Motor neuron (in vitro differentiated cells): ENCODE measurements at places on chromosomes 16 and 17.

GRCh38 chr17:52979921-52980320 is 821.4 kb upstream of the CA10 start:
- ATAC-seq: no peak

GRCh38 chr17:9529033-9529700 is 46.5 kb downstream of the STX8 start:
- no peak for ATAC-seq

GRCh38 chr17:40516581-40517285 is 15.3 kb upstream of the TNS4 start:
- ATAC-seq: no peak

DNA sequence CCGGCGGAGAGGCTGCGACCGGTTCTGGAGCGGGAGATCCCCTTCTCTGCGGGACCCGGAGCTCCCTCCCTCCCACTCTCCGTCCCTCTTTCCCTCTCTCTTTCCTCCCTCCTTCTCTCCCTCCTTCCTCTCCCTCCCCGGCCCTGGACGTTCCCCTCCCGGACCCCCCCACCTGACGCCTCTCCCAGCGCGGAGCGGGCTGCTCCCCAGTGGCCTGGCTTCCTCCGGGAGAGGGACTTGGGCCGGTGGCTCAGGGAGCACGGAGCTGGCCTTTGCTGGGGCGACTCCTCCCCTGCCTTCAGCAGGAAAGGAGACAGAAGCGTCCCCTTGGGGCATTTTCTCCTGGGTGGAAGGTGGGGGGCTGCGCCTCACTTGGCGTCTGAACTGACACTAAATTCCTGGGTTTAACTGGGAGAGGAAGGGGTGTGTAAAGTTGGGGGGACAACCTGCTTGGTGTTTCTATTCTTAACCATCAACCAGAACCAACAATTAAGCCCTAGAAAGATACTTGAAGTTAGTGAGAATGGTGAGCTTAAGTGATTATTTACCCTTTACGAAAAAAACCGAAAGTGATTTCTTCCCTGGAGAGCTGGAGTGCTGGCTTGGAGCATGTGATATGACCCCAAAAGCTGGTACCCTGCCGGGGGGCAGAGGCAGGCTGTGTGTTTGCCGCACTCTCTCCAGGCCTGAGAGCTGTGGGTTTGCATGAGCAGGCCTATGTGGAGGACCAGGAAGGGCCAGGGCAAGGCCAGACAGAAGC is 775 bp downstream of the SPIRE2 start:
- peak; percentile 8 for ATAC-seq

DNA sequence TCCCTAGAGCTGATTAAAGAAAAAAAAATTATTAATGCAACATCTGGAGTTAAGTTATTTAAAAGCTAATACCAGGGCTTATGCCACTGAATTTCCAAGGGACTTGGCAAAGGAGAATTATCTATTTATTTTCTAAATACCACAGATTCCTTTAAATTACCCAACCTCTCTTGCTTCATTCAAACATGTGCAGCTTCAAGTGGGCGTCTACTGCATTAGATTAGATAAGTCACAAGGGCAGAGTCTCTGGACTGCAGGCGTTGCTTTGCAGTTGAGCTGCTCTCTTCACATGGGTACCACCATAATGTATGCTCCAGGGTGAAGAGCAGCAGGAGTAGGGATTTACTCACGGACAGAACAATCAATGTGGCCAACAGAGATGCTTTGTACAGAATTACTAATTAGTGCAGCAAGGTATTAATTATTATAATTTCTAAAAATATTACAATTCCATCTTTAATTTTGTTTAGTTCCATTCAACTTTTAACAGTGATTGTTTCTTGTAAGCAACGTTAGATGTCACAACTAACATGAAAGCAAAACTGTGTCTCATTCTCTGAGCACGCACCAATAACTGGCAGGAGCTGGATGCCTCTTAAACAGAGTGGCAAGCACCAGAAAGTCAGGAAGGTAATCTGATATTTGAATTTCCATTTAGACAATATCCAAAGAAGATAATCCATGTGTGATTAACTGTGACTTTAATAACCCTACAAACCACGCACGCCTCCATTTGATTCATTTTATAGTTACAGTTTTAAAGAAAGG is 214.2 kb downstream of the STX8 start:
- no peak for ATAC-seq

DNA sequence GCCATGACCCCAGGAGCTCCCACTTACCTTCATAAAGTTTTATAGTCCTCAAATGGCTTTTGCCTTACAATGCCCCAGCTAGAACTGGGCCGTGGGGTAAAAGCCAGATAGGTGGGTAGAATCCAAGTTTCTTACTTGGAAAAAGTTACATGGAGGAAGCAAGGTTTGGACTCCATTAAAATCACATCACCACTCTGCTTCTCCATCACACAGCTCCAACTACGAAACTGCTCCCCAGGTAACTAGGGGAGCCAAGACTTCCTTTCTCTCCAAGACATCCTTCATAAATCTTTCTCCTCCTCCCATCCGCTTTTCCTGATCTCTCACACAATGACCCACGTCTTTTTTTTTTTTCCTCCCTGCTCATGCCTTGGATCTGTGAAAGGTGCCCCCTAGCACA is 130.8 kb upstream of the RCVRN start:
- ATAC-seq: no peak

GRCh38 chr16:23537390-23537789 is 19.8 kb downstream of the EARS2 start:
- ATAC-seq: no peak

GRCh38 chr16:63714876-63715275 is 1407.0 kb downstream of the CDH11 start:
- no peak for ATAC-seq

GRCh38 chr17:32277284-32277683 is 11.7 kb downstream of the RHBDL3 start:
- no peak for ATAC-seq

GRCh38 chr16:75556431-75556950 is 439 bp upstream of the TMEM231 start:
- no peak for ATAC-seq

- peak; percentile 3 for ATAC-seq
Measured at GRCh38 chr17:17836818-17837379, at the start of gene SREBF1. TSS of gene SREBF1 (minus strand) at chr17:17836986. CDS start at chr17:17836817, 169 bp downstream.

- no peak for ATAC-seq
Measured at GRCh38 chr17:51731941-51732722, 426.4 kb downstream of the CA10 start.

- ATAC-seq: no peak
Measured at GRCh38 chr16:12557786-12558185, 245.9 kb downstream of the CPPED1 start.

GRCh38 chr17:79915850-79916430 is 76.7 kb upstream of the CBX4 start:
- no peak for ATAC-seq

DNA sequence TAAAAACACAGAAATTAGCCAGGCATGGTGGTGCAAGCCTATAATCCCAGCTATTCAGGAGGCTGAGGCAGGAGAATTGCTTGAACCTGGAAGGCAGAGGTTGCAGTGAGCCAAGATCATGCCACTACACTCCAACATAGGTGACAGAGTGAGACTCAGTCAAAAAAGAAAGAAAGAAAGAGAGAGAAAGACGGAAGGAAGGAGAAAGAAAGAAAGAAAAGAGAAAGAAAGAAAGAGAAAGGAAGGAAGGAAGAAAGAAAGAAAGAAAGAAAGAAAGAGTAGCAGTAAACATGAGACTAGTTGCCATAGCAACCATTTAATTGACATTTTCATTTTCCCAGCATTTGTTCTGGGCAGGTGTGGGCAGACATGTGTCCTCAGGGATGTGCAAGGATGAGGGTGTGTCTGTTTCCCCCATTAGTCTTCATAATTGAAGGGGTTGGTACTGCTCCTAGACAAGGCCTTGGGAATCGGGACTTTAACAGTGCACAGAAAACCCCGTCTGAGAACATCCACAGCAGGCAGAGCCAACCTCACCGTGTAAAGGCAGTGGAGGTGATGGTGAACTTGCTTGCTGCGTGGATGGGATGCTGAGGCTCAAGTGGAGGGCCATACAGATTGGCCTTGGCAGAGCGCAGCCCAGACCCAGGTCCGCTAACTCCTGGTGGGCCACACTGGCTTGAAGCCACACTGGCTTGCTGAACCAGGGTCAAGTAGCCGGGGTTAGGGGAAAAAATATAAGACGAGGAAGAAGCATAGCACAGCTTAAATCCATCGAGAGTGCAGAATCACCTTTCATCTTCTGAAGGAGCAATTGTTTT is 35.2 kb upstream of the KIFC3 start:
- ATAC-seq: no peak

- ATAC-seq: no peak
Measured at GRCh38 chr17:4777969-4778760, 6.5 kb downstream of the TM4SF5 start.

DNA sequence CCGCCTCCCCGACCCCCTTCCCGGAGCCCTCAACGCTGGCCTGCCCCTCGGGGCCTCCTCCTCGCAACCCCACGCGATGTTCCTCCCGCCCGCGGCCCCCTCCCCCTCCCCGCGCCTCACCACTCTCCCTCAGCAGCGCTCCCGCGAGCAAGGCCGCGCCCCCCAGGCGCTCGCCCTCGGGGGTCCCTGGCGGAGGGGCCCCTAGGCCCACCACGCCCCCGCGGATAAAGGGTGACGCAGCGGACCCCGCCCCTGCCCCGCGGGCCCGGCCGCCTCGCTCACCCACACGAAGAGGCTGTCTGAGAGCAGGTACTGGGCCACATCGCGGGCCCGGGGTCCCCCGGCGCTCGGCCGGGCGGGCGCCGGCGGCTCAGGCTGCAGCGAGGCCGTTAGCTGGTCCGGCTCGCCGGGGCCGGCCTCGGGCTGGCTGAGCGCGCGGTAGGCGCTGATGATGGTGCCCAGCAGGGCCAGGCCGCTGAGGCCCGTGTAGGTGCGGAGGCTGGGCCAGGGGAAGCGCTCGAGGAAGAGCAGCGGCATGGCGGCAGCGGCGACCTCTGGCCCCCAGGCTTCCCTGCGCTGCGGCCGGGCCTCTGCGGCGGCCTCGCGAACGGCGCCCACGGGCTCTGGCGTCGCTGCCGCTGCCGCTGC is 430 bp downstream of the AMFR start:
- peak; percentile 65 for ATAC-seq

- peak; percentile 51 for ATAC-seq
Measured at GRCh38 chr16:49750341-49751000, 105.4 kb downstream of the ZNF423 start.

DNA sequence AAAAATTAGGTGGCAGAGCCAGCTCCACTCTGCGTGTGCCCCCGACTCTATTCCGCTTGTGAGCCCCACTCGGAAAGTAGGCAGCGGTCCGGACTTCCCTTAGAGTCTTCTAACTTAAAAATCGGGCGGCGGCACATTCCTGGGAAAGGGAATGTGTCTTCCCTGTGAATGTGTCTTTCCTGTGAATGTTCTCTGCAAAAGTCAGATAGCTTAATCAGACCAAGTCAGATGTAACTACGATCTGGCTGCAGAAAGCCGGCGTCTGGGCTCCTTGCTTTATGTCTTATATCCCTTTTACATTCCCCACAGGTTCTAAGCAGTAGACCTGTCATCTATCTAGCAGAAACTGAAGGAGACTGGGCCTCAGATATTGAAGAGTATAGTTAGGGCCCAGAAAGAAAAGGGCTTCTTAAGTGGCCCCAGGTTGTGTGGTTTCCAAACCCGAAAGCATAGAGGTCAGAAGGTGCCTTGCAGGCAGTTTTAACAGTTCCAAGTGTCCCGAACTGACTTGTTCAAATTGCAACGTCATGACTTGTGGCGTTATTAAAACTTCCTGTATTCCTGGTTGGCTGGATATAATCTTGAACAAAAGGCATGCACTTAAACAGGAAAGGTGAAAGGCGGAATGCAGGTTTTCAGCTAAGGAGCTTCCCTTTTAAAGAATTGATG is 601 bp downstream of the PHKB start:
- ATAC-seq: peak; percentile 18

GRCh38 chr17:13797863-13798262 is 196.1 kb upstream of the HS3ST3A1 start:
- ATAC-seq: no peak

GRCh38 chr16:61595605-61596004 is 440.6 kb downstream of the CDH8 start:
- no peak for ATAC-seq

GRCh38 chr17:15263680-15264079 is 1.4 kb downstream of the PMP22 start:
- ATAC-seq: no peak

- no peak for ATAC-seq
Measured at GRCh38 chr16:15811481-15812400, 45.1 kb downstream of the MYH11 start.

- no peak for ATAC-seq
Measured at GRCh38 chr17:8089728-8090127, 2.2 kb upstream of the ALOX12B start.

- no peak for ATAC-seq
Measured at GRCh38 chr17:49587366-49588073, 11.8 kb downstream of the NXPH3 start.
